Activated CD4-positive, alpha-beta T cell treated with anti-CD3 and anti-CD28 coated beads, Interleukin-2, amount 10 ng/mL, durations not matched to agents 7 days and 5 days (primary cell): ENCODE measurements at places on chromosomes 4 and X. TPM values are rescaled to one million over a fixed set of nuclear protein-coding genes. Genes with fewer than 3 reads are reported as not detected.

The SCML1 gene
- 5.3 TPM for total RNA-seq

The MFSD8 gene
- 18.1 TPM for total RNA-seq

The SMPX gene
- total RNA-seq: not detected

The ACSL4 gene
- total RNA-seq: 40.4 TPM

The ATP2B3 gene
- total RNA-seq: not detected

The MCF2 gene
- total RNA-seq: 0.67 TPM

The ESX1 gene
- total RNA-seq: not detected

The RAB9B gene
- total RNA-seq: 0.40 TPM

The PCDH19 gene
- not detected for total RNA-seq

The SSX2 gene
- not detected for total RNA-seq

The ZCCHC18 gene
- total RNA-seq: 0.65 TPM

The CT45A6 gene
- total RNA-seq: not detected

The STPG2 gene
- total RNA-seq: 0.12 TPM

The NLGN4X gene
- 0.12 TPM for total RNA-seq

The NMU gene
- 0.87 TPM for total RNA-seq

The OTC gene
- total RNA-seq: not detected
